Muscle of arm (tissue), 14 donors: ENCODE measurements at places on chromosomes 16 and 17. TPM values are rescaled to one million over a fixed set of nuclear protein-coding genes. Genes with fewer than 3 reads are reported as not detected.
A peak's percentile ranks its signal among the peaks of the same experiment; 100 is the strongest.

The CENPN gene
- 14.9 TPM for polyA plus RNA-seq

DNA sequence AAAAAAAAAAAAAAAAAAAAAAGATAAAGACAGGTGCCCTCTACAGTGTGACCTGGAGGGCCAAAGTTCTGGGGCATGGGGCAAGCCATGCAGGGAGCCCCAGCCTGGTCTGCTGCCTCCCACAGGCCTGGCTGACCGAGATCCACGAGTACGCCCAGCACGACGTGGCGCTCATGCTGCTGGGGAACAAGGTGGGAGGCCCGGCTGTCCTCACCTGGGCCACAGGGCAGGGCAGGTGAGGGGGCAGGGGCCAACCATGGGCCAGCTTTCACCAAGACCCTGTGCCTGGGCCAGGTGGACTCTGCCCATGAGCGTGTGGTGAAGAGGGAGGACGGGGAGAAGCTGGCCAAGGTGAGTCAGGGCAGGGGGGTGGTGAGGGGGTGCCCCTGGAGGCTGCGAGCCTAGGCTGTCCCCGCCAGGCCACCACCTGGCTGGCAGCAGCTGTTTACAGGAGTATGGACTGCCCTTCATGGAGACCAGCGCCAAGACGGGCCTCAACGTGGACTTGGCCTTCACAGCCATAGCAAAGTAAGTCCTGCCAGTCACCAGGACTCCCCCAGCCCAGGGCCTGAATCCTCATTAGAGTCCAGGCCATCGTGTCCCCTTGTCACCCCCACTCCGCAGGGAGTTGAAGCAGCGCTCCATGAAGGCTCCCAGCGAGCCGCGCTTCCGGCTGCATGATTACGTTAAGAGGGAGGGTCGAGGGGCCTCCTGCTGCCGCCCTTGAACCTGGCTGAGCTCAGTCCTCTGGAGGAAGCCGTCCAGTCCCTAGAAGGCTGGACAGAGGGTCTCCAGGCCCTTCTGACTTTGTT, 2.7 kb upstream of the TRAF7 start:
- DNase-seq, result no peak

- peak; percentile 49 for DNase-seq
These were observed 66.9 kb upstream of the RCVRN start for GRCh38 chr17:9971991-9972390.

- no peak for DNase-seq
These were observed 241.8 kb upstream of the CIBAR2 start for GRCh38 chr16:85353839-85354685.

DNA sequence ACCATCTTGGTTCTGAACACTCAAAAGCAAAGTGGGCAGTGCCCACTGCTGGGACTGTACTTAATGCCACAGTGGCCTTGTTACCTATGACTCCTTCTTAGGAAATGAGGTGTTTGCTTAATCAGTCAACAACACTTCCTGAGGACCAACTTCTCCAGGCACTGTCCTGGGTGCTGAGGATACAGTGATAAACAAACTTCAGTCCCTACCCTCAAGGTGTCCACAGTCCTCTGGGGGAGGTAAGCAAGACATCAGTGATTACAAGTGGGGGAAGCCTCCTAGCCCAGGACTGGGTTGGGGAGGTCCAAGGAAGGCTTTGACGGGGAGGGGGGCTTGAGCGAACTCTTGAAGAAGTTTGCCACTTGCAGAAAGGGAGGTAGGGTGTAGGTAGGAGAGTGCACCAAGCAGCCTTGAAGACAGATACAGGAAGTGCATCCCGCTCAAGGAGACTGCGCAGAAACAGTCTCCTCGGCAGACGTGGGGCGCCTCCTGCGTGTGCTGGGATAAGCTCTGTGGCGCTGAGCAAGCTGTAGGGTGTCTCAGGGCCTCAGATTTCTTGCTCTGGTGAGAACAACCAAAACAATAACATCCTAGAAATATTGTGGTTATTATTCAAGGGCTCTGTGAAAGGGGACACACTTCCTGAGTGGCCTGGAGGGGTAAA, 2.6 kb upstream of the ABCC3 start:
- no peak for DNase-seq

- DNase-seq, result no peak
These were observed 9.0 kb downstream of the DECR2 start for GRCh38 chr16:410516-411178.

GRCh38 chr16:81127051-81127450, 30.9 kb upstream of the GCSH start:
- no peak for DNase-seq

DNA sequence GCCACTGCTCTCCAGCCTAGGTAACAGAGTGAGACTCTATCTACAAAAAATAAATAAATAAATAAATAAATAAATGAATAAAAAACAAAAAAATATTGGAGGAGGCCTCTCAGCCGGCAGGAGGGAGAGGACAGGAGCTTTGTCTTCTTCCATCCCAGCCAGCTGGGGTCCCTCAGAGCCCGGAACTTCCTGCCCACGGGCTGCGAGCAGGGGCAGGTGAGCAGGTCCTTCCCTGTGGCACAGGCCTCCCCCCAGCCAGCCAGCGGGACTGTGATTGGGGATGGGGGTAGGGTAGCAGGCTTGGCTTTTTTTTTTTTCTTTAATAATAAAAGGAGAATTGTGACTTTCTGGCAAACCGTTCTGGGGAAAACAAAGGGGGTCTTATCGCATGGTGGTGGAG, 10.1 kb downstream of the SMTNL2 start:
- DNase-seq, result no peak

DNA sequence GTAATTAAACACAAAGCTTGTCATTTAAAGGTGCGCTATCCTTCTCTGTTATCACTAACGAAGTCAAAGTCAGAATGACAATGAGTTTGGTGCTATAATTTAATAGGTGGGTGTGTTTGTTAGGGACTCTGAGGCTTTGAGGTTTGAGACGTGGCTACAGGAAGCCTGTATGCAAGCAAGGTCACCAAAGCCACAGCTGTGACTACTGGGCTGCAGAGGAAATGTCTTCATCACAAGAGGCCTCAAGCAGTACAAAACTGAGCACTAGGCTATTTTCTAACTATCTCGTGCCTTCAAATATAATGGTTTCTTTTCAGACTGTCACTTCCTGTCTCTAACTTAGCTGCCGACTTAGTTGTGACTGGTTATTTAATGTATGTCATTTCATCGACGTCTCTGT, 141.2 kb downstream of the AATF start:
- no peak for DNase-seq

- DNase-seq, result no peak
These were observed 860.4 kb upstream of the SOX9 start for GRCh38 chr17:71260366-71260940.
